ENCODE measurements at places on chromosomes 2 and 18. TPM values are rescaled to one million over a fixed set of nuclear protein-coding genes. Genes with fewer than 3 reads are reported as not detected.

The EVX2 gene
- not detected for polyA plus RNA-seq

The NAT8 gene
- not detected for polyA plus RNA-seq

The UGT1A3 gene
- polyA plus RNA-seq, result not detected

The EGR4 gene
- not detected for polyA plus RNA-seq

The FABP1 gene
- polyA plus RNA-seq, result 0.99 TPM
